ENCODE measurements at places on chromosomes 3 and 15. TPM values are rescaled to one million over a fixed set of nuclear protein-coding genes. Genes with fewer than 3 reads are reported as not detected.

CLDN1 gene
- not detected for total RNA-seq

- no peak for DNase-seq
Observed at GRCh38 chr3:110971010-110971601, 100.5 kb upstream of the NECTIN3 start.

ALDH1A2 gene
- 0.62 TPM for total RNA-seq

- no peak for DNase-seq
Observed at GRCh38 chr15:76987896-76988860, 6.7 kb upstream of the PSTPIP1 start.

RBMS3 gene
- total RNA-seq, result 0.58 TPM

PARP16 gene
- 20.4 TPM for total RNA-seq

DNA sequence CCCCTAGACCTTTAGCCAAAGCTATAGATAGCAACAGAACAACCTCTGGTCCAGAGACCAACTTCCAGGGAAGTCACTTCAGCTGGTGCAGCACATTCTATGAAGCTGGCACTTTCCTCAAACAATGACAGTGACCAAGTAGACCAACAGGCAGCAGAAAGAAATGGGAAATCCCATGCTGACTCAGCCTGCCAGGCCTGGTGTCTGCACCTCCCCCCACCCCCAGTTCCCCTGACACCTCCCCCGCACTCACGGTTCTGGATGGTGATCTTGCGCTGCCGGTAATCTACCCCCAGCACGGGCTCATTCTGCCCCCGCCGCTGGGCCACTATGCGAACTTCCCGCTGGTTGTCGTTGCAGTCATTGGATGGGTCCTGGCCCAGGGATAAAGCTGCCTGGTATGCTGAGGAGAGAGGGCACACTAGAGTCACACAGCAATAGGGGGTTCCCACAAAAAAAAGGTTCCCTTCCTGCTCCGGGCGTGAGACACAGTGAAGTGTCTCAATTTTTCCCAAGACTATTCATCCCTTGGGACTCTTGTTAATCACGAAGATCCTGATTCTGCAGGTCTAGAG lies 17.0 kb downstream of the ILDR1 start:
- no peak for DNase-seq

SLC51B gene
- total RNA-seq, result not detected

DNA sequence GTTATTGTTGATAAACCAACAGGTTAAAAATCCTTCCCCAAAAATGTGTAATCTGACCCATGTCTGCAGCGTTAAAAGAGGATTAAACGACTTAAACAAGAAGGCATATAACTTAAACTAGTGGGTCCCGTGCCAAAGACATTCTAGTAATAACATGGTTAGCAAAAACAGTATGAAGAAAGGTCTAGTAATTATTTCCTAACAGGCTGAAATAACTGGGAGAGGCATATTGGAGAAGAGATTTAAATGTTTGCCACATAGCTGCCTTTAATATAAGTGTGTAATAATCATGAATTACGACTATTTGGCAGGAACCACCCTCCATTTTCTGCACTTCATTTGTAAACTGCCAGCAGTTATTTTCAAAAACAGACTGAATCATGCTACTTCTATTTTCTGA lies 67.7 kb upstream of the CSPG5 start:
- DNase-seq, result no peak

DNA sequence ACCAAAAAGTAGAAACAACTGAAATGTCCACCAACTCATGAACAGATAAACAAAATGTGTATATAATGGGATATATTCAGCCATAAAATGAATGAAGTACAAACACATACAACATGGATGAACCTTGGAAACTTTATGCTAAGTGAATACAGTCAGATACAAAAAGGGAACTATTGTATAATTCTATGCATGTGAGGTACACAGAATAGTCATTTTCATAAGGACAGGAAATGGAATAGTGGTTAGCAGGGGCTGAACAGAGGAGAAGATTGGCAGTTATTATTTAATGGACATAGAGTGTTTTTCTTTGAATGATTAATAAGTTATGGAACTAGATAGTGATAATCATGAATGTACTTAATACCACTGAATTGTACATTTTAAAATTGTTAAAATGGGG lies 20.0 kb upstream of the TRANK1 start:
- DNase-seq, result no peak

DNA sequence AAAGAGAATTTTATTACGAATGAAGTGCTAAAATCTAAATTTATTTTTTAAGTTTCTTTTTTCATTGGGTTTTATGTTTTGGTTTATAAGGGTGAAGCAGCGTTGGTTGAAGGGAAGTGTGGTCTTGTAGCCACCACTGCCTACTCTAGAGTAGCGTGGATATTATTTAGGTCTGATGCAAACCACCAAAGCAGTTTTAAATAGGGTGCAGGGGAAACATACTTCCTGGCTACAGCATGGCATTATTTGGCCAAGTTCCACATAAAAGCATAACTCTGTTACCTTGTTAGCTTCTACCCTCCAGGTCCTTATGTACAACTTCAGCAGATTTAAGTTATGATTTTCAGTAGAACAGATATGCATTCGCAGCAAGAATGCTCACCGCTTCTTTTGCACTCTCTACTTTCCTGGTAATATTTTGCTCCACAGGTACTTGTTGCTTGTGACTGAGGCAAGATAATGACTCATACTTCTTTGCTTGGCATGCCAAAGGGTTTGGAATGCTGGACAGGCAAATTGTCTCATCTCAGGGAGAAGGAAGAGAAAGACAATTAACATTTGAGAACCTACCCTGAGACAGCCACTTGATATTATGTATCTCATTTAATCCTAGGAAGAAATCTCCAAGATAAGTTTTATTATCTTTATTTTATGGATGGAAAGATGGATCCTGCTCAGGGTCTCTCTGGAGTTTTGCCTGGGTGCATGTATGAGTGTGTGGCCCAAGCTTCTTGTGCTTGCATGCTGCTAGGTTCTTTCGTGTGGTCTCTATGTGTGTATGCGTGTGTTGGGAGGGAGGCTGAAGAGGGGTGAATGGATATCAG lies 5.4 kb downstream of the TGFBR2 start:
- DNase-seq, result no peak

DNA sequence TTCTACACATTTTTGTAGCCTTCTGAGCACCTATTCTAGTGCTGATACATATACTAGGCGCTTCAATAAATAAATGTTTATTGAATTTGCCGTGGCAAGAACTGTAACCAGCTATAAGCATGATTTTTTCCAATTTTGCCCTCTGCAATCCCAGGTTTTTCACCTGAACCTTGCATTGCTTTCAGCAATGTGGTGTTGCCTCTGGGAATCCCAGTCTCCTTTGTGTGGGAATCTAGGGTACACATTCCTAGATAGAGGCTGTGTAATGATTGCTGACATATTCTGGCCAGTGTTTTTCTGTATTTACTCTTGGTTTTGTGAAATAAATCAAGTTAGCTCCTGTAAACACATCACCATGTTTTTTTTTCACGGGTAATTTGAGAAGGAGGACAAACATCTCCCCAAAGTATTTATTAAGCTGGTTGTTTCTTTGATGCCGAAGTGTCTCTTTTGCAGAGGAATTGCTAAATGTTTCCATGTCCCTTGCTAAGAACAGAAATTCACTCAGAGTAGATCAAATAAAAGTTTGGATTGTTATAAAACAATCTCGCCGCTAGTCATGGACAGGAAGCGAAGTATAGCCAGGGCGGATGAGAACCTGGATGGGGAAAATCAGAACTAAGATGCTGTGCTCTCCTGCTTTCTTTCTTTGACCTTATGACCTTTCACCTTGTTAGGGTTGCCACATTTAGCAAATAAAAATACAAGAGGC lies 1.2 kb downstream of the CFAP91 start:
- no peak for DNase-seq

BMF gene
- 20.6 TPM for total RNA-seq

DNA sequence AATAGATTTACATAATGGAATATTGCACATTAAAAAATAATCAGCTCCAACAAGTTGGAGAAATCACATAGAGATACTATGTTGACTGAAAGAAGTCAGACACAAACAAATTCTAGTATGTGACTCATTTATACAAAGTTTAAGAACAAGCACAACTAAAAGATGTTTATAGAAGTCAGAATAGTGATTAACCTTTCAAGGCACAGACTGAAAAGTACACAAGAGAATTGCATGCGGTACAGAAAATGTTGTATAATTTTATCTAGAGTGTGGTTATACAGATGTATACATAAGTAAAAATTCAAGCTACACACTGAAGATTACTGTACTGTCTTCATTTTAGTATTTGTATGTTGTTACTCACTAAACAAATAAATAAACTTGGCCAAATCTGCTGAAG lies 19.3 kb upstream of the ATOSA start:
- DNase-seq, result no peak

GRCh38 chr3:42266085-42266484 lies at the start of gene CCK:
CCK (minus strand) TSS chr3:42266185; CDS start chr3:42263630, 2,555 bp downstream.
- no peak for DNase-seq

RPP25 gene
- total RNA-seq, result 4.2 TPM

DNA sequence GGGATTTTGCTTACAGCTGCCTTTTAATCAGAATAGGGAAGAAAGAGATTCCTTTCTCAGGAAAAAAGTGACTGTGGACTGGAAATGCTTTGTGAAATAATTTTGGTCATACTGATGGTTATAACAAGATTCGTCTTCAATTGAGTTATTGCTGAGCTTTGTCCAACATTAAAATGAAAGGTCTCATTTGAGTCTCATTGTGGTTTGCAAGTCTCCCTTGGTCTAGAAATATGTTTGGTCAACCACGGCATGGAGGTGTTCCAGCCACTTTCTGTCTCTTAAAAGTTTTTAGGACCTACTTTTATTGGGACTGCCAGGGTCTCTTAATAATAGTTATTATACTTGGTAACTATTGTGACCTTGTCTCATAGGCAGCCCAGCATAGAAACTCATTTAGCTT lies 15.3 kb downstream of the FLNB start:
- DNase-seq, result no peak

MTMR10 gene
- total RNA-seq, result 32.2 TPM

All from activated naive CD8-positive, alpha-beta T cell treated with anti-CD3 and anti-CD28 coated beads, Interleukin-2, amount 10 ng/mL, durations not matched to agents 7 days and 5 days (primary cell).